ENCODE measurements at places on chromosomes 5 and 9.

- no peak for DNase-seq
Measured at GRCh38 chr9:31740705-31741104, 643.7 kb upstream of the ACO1 start.

GRCh38 chr5:40401284-40402006 is 278.3 kb upstream of the PTGER4 start:
- no peak for DNase-seq

- no peak for DNase-seq
Measured at GRCh38 chr5:2180456-2180855, 297.7 kb upstream of the IRX4 start.

DNA sequence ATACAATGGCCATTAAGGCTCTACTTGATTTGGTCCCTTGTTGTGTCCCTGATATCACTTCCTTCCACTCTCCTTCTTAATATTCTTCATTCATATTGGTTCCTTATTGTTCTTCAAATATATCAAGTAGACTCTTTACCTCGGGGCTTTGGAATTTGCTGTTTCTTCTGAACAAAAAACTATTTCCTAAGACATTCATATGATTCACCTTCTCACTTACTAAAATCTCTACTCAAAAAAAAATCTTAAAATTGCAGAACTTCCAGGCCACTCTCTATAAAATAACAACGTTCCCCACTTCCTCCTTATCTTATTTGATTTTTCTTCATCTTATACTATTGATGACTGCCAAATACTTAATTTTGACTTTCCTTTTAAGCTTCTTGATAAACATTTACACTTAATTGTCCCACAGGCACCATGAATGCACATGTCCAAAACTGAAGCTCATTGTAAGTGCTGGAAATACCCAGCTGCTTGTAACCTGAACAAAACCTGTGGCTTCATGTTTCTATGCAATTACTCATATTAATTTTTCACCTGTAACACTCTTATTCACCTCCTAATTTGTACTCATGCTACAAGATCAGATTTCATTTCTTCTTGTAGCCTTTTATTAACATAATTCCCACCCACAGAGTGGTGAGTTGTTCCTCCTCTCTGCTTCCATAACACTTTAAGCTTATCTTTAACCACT is 58.4 kb upstream of the NUDT12 start:
- no peak for DNase-seq

DNA sequence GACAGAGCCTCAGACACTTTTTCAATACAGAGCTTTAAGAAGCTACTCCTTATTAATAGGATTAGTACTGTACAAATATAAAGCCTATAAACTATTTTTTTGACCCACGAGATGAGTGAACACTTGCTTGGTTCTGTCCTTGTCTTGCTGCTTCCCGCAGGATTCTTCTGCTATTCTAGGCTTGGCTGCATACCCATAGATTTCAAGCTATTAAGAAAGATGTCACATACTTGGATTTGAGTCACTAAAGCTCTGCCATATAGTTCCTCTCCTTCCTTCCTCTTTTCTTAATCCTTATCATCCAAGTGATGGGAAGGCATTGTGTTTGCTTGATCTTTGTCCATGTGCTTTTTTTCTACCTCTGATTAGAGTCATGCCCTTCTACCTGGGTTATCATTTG is 361.2 kb upstream of the TRPC7 start:
- no peak for DNase-seq

GRCh38 chr9:125649315-125649714 is 57.7 kb downstream of the MAPKAP1 start:
- DNase-seq = no peak

DNA sequence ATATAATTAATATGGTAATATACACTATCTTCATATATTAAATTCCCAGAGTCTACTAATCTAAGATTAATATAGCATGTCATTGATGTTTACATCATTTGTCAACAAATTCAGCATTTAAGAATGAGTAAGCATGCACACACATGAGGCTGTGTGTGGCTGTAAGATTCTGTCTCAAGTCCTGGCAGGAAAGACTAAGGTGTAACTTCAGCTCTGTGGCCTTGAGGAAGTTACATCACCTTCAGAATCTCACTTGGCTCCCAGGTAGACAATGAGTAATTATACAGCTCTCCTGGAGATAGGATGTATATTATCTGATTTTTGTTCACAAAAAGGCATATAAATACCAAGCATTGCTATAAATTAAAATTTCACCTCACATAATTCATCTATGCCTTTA is 119.4 kb upstream of the IQGAP2 start:
- no peak for DNase-seq

DNA sequence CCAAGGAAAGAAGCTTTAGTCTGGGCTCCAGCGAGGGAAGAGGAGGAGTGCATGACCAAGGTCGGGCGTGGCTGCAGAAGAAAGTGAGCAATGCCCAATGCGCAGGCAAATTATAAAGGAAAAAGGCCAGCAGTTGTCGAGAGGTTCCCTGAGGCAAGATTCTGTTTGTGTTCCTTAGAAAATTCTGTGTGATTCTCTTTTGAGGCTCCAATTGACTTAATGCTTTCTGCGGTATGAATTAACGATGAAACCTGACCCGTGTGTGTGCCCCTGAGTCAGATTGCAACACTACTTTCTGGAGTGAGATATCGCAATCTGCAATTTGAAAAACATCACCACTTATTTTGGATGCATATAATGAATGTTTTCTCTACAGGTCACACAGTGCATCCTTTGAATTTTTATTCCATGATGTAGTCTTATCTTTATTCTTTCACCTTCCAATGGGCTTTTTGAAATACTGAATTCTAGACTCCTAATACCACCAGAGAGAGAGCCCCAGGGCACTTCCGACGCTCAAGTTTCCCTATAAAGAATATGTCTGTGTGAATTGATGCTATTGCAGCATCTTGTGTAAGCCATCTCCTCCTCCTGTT is 117.9 kb upstream of the IL6ST start:
- DNase-seq = no peak
